ENCODE measurements at places on chromosomes 4 and X.

DNA sequence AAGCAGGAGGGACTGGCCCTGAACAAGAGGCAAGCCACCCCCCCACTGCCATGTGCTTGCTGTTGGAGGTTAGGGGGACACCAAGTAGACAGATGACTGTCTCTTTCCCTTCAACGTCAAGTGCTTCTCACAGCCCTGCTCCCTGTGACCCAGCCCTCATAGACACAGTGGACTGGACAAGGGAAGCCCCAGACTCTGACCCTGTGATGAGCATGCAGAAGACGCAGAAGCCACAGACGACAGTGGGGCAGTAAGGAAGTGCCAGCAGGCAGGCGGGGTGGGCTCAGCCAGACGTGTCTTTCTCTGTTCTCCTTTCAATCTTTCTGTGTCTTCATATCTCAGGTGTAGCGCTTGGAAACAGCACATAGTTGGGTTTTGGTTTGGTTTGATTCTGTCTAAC is 2.4 kb upstream of the L1CAM start:
- DNase-seq = no peak

- no peak for DNase-seq
Measured at GRCh38 chrX:139882299-139882698, 50.6 kb downstream of the ATP11C start.

GRCh38 chrX:78957768-78958130 is 12.6 kb downstream of the P2RY10 start:
- no peak for DNase-seq

- no peak for DNase-seq
Measured at GRCh38 chrX:67922966-67923365, 379.1 kb downstream of the AR start.

- no peak for DNase-seq
Measured at GRCh38 chrX:136106920-136107528, 40.3 kb upstream of the FHL1 start.

GRCh38 chrX:41110801-41111625 is 25.8 kb downstream of the USP9X start:
- no peak for DNase-seq

DNA sequence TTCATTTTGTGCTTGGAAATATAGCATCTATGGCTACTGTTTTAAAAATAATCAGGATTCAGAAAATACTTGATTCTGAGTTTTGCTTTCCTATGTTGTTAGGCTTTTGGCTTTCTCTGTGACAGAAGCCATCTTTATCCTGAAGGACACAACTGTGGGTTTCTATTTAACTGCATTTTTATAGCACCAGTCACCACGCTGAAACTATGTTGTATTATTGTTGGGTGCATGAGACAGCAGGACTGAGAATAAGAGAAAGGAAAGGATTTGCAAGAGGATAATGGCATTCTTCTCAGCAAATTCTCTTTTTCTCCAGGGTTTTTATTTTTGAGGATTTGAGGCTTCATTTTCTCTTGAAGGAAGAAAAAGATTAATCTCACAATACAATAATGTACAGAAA is 10.1 kb upstream of the NEUROG2 start:
- DNase-seq = no peak
